ENCODE measurements at places on chromosomes 4 and X. TPM values are rescaled to one million over a fixed set of nuclear protein-coding genes. Genes with fewer than 3 reads are reported as not detected.
A peak's percentile ranks its signal among the peaks of the same experiment; 100 is the strongest.

Gene LRP2BP
- total RNA-seq, result 2.9 TPM

DNA sequence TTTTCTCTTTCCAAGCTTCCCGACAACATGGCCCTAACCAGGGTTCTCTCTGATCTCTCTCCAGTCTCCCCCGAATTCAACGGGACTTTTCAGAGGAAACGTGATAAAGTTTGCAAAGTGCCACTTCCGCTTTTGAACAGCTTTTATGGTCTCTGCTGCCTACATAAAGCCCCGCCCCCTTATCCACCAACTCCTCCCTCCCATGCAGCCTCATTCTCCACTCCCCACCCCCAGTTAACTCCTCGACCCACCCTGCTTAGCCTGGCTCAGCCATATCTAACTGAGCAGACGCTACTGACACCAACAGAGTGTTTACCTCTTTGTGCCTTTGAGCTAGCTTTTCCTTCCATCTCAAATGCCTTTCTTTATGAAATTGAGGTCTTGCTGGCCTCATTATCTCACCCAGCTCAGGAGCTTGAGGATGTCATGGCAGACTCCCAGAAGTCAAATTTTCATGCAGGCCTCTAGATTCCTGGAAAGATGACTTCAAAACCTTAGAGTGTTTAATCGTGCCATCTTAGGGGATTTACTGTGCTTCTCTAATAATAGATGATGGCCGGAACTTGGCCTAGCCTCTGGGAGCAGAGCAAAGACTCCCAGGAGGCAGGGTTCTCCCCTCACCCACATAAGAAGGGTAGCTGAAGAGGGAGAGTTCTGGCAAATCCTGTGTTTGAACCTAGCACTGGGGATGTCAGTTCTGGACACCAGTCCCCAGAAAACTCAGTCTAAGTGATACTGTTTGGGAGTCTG, 606.0 kb downstream of the BCOR start:
- DNase-seq, result no peak

DNA sequence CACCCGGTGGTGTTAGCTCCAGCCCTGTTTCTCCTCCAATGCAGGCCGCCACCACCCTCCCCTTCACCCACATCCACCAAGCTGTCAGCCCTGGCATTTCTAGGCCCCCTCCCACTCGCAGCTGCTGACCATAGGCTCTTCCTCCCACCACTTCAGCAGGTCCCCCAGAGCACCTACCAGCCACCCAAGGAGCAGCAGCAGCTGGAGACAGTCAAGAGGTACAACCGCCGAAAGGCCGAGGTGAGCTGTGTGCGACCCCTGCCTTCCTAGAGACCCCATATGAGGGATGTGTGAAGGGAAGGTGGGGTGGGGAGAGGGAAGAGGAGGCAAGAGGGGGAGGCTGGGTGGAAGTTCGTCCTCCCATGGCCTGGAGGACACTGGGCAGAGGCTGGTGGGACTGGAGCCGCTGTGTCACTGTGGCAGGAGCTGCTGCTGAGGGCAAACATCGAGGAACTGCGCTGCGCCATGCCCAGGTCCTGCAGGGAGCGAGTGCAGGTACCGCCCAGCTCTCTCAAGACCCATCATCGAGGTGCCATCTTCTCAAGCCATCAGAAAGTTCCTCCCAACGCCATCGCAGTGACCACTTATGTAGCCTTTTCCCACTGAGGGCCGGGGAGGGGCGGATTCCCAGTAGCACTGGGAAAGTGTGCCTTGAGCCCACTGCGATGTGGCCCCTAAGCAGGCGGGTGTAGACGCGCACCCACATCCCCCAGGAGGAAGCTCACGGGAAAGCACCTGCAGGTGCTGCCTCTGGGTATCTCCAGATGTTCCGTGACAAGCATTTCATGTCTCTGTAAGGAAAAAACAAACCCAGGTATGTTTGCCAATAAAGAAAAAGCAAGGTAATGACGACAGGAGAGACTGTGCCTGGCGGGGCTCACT, 19.2 kb upstream of the RNF4 start:
- DNase-seq, result no peak

- no peak for DNase-seq
Observed at GRCh38 chr4:10416441-10416840, 40.8 kb downstream of the ZNF518B start.

- no peak for DNase-seq
Observed at GRCh38 chr4:129143359-129143758, 47.4 kb downstream of the C4orf33 start.

DNA sequence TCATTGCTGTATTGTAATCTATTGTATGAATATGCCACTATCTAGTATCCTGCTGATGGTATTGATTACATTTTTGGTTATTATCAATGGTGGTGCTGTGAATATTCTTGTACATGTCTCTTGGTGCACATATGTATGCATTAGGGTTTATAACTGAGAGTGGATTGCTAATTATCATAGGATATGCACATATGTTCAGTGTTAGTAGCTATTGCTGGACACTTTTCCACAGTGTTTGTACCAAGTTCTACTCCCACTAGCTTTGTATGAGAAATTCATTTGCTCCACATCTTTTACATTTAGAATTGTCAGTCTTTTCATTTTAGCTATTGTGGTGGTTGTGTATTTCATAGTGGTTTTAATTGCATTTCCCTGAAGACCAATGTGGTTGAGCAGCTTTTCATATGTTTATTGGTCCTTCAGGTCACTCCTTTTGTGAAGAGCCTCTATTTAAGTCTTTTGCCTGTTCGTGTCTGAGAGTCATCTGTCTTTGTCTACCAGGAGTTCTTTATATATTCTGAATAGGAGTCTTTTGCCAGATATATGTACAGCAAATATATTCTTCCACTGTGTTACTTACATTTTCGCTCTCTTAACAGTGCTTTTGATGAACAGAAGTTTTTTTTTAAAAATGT, 87.1 kb downstream of the TBC1D19 start:
- no peak for DNase-seq

GRCh38 chr4:41358647-41359421, 102.1 kb downstream of the UCHL1 start:
- DNase-seq, result peak; percentile 40
